ENCODE measurements at places on chromosomes 5 and 9.
A peak's percentile ranks its signal among the peaks of the same experiment; 100 is the strongest.

DNA sequence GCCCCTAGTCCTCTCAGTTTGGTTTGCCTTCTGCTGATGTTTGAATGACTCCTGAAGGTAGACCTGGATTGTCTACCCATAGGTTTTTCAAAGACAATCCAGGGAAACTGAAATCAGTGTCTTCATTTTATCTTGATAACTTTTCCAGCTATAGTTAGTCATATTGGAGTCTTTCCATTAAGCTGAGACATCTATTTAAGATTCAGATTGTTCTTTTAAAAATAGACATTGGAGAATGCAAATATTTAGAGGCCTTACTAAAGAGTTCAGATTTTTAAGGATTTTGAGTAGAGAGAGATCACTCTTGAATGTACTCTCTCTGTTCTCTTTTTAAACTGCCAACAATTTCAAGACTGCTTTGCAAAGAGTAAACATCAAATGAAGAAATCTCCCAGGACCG, 69.1 kb downstream of the GDNF start:
- no peak for DNase-seq

- DNase-seq = no peak
Observed at GRCh38 chr5:3836528-3836927, 240.9 kb downstream of the IRX1 start.

DNA sequence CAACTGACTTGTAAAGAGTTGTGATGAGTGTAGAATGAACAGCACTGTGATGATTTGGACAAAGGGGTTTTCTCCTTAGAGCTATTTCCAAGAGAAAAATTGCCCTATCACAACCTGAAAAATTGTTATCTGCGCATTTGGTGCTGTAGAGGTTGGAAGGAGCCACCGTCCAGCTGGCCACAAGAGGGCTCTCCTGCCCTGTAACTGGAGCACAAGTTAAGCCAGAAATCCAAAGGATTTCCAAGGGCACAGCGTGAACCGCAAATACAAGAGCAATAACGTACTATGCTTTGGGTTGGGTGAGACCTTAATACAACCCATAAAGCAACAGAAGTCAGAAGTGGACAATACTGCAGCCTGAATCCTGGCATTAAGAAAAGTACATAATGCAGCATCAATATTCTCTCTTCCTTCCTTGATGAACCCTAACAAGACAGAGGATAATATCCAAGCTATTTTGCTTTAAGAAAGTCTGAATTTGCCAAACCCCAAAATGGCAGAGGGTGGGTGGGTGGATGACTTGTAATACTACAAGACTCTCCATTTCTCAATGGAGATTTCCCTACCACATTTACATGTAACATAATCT, 56.8 kb upstream of the SMIM32 start:
- peak; percentile 61 for DNase-seq

DNA sequence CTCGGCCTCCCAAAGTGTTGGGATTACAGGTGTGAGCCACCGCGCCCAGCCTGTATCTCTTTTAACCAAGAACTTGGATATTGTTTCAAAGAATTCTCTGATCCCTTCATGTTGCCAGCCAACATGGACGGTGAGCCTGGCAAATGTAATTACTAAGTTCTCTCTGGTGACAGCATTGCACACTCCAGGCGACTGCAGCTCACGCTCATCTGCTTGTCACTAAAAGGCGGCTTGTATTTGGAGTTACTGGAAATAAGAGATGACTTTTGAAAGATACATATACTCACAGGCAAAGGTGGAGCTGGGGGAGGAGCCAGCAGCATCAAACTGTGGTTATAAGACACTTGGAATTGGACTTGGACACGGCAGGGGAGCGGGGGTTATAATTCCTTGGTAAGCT, 172.3 kb downstream of the SLIT3 start:
- peak; percentile 41 for DNase-seq

DNA sequence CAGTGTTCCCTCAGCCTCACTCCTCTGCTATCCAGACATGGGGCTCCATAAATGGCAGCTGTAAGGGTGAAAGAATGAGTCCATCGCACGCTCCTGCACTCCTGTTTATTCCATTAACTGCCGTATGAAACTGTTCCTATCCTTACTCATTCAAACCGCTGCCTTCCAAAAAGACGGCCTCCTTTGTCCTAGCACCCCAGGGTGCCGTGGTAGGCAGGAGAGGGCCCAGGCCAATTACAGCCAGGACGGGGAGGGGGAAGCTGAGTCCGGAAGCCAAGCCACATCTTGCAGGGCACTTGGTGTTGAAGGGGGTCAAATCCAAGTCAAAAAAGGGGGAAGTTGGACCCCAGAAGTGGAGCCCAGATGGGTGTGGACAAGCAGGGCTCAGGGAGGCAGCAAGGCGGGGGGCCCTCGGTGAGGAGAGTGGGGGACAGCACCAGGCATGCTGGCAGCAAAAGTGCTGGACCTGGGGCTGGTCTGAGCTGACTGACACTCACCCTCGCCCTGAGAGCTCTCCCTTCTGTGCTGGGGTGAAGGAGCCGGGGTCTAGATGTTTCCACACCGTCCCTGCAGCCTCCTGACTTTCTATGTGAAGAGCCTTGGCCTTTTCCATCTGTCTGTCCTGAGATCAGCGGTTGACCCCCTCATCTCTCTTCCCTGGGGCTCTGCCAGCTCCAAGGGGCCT, 63.3 kb downstream of the COL23A1 start:
- DNase-seq = no peak

GRCh38 chr5:144950996-144951395, 780.3 kb downstream of the KCTD16 start:
- no peak for DNase-seq

GRCh38 chr5:3080366-3080765, 328.9 kb upstream of the IRX2 start:
- DNase-seq = no peak

DNA sequence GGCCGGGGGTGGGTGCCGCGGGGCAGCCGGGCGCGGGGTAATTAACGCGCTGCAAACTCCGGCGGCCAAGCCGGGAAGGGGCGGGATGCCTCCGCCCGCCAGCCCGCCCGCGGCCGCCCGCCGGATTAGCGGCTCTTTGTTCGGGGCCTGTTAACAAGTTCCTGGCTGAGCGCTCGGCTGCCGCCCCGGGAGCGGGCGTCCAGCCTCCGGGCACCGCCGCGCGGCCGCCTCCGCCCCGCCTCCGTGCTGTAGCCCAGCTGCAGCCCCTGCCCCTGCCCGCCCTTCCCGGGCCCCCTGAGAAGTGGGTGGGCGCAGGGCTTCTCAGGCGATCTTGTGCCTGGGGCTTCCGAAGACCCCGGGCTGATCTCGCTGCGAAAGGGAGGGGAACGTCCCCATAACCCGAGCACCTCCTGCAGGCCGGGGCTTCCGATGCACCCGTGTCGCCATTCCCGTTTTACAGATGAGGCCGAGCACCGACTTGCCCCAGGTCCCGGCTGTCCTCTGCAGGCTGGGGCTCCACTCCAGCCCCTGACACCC, 7.5 kb downstream of the UNC5A start:
- no peak for DNase-seq

GRCh38 chr9:4152876-4153275, 147.0 kb downstream of the GLIS3 start:
- no peak for DNase-seq

DNA sequence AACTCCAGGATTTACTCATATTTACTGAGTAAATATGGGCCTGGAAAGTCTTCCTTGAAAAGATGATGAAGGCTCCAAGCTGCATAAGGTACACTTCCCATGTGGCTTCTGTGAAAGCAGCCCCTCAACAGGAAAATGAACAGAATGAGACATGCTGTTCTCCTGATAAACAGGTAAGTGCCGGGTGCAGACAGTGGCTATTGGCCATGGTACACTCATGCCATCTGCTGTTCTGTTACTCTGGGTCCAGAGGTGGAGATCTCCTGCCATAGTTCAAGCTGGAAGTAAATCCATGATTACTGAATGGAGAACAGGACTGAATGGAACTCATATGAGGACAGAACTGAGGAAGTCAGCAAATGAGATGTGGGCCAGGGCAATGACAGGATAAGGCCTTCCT, 103.6 kb downstream of the SLIT3 start:
- no peak for DNase-seq

DNA sequence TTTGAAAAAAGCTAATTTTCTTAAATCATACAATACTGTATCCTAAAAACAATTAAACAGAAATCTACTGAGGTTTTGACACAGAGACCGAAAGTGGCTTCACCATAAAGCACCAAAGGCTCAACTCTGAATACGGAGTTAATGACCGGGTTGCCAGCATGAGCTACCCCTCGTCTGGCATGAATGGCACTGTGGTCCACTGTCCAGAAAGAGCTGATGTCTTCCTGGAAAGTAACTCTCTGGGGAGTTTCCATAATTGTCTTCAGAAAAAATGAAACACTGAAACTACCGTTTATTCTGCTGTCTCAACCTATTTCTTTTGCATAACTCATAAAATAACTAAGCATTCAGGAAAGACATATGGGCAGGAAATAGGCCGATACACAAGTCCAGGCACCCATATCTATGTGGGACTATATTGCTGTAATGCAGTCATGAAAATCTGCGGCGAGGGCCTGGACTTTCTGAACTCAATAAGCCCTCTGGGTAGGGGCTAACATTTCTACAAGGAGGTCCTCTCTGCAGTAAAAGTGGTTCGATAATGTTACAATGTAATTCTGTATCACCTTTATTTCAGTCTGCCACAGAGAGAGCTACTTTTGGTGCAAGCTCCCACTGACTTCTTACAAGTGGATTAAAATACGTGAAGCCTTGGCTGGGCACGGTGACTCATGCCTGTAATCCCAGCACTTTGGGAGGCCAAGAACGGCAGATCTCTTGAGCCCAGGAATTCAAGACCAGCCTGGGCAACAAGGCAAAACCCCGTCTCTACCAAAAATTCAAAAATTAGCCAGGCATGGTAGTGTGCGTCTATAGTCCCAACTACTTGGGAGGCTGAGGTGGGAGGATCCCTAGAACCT, 52.4 kb downstream of the ANKH start:
- no peak for DNase-seq

GRCh38 chr5:158899792-158900191, 199.9 kb downstream of the EBF1 start:
- DNase-seq = peak; percentile 63

GRCh38 chr5:58281189-58281588, 178.7 kb downstream of the PLK2 start:
- DNase-seq = no peak

DNA sequence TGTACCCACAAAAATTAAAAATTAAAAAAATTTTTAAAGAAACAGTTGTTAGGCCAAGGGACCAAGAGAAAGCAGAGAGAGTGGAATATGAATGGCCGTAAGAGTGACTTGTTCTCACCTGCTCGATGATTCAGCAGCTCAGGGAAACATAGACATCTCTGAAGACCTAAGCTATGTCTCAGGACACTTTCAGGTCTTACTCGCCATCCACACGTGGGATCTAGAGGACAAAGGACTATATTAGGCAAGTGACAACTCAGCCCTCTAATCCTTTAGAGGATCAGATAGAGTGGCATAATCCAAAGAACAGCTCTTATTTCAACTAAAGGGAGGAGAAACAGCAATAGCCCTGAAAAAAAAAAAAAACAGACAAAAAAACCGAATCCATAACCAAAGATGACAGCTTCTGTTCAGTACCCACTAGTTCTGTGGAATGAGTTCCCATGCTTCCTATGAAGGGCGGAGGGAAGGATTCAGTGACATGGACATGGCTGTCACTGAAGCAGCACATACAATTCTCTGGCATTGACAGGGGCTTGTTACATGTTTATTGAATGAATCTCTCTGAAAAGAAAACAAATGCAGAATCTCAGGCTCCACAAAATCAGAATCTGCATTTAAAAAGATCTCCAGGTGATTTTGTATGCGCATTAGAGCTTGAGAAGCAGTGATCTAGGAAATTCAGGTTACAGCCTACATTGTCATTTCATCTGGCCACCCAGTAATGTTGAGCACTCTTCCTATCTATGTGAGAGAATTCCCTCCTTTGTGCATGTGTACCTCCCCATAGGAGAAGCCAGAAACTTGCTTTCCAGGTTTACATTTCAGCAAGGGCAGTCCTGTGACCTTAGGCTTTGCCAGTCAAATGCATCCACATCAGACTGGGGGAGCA, 96.0 kb downstream of the KIAA1958 start:
- DNase-seq = no peak

- no peak for DNase-seq
Observed at GRCh38 chr5:60977956-60978737, 33.1 kb downstream of the NDUFAF2 start.

- peak; percentile 43 for DNase-seq
Observed at GRCh38 chr9:119368681-119369581, at the start of gene BRINP1. Gene BRINP1 (minus strand): TSS chr9:119369435. CDS start chr9:119313355, 56,080 bp downstream.

DNA sequence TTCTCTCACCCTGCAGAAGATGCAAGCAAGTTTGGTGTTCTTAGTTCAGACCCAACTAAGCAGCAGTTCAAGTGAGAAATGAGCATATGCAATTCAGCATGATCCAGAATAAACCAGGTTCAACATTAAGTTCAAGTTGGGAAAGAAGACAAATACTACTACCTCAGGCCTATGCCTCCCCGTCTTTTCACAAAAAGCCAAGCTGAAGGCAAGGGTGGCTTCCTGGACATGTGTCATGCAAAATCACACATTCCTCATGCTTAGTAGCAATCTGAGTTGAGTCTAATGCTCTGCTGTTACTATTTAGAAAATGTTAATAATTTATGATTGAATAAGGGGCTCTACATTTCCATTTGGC, 453.4 kb upstream of the GRAMD2B start:
- no peak for DNase-seq

- no peak for DNase-seq
Observed at GRCh38 chr9:124471761-124472160, 21.5 kb downstream of the ADGRD2 start.

DNA sequence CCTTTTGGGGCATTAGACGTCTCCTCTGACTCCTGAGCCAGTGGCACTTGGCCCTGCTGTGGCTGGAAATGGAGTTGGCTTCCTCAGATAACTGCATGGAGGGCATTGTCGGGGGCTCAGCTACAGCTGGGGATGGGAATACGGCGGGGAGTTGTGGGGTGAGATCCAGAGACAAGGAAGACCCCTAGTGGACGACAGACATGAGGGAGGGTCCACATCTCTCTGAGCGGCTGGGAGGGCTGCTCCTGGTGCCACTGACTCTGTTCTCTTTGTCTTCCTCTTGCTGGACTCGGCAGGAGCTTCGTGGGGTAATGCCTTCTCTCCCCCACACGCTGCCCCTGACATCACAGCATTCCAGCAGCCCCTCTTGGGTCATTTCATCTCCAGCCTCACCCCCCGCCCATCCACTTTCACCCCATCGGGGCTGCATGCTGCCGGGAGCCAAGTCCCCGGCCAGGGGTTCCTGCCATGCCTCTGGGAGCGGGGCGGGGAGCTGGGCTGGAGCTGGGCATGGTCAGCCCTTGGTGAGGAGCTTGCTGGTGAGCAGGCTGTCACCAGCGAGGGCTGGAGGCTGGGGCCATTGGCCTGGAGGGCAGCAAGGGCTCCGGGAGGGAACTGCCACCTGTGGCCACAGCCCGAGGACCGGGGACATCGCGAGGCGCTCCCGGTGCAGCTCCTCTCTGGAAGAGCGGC, 172.3 kb downstream of the CACNA1B start:
- DNase-seq = no peak

GRCh38 chr5:134083517-134083916, 31.0 kb upstream of the TCF7 start:
- DNase-seq = no peak

DNA sequence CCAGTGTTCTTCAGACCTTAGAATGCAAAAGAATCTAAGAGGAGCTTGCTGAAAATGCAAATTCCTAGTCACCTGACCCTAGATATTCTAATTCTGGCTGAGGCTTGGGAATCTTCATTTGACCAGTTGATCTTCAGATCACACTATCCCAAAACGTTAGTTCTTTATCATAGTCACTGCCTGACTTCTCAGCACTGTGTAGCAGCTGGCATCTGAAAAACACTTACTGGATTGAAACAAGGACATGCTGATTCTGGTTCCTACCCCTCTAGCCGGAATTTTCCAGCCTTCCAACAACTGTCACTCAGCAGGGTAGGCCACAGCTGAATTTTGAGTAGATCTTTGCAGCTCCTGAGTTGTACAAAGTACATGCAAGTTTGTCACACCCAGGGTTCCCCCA, 72.2 kb downstream of the EBF1 start:
- no peak for DNase-seq

All from Right ventricle myocardium superior (tissue), 1 donor.